ENCODE measurements at places on chromosomes 13 and 19.

DNA sequence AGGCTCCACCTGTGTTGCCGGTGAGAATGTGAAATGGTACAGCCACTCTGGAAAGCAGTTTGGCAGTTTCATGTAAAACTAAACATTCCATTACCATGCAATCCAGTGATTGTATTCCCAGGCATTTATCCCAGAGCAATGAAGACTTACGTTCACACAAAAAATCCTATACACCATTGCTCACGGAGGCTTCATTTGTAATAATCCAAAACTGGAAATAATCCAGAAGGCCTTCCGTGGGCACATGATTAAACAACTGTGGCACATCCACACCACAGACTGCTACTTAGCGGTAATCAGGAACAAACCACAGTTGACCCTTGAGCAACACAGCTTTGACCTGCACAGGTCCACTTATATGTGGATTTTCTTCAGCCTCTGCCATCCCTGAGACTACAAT lies 339.7 kb downstream of the MTUS2 start:
- DNase-seq, result no peak

GRCh38 chr19:58450856-58451357 lies 515 bp upstream of the ZNF324B start:
- DNase-seq, result no peak

GRCh38 chr13:36919833-36920615 lies at the start of gene SMAD9:
Gene SMAD9, minus strand, starts transcription at chr13:36920238. Its CDS starts 40,549 bp downstream, at chr13:36879689.
- DNase-seq, result no peak

DNA sequence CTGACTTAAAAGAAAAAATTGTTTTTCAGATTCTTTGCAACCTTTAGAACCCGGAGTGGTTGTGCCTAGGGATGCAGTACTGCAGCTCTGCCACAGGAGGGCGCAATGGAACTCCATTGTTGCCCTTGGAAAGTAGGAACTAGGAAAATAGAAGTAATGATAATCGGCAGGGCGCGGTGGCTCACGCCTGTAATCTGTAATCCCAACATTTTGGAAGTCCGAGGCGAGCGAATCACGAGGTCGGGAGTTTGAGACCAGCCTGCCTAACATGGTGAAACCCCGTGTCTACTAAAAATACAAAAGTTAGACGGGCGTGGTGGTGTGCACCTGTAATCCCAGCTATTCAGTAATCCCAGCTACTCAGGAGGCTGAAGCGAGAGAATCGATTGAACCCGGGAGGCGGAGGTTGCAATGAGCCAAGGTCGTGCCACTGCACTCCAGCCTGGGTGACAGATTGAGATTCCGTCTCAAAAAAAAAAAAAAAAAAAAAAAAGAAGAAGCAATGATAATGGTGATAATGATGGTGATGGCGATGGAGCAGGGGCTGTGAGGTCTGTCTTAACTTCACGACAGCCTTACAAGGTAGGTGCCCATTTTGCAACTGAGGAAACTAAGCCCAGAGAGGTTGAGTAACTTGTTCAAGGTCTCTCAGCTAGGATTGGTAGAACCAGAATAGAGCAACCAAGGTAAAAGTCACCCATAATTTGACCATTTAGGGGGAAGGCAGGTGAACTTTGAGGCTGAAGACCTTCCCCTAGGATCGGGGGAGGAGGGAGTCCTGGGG lies 5.5 kb upstream of the ADAMTS10 start:
- DNase-seq, result no peak

GRCh38 chr19:6232601-6233055 lies 47.1 kb downstream of the MLLT1 start:
- no peak for DNase-seq

GRCh38 chr13:65929436-65929835 lies 1300.7 kb downstream of the PCDH9 start:
- no peak for DNase-seq

- no peak for DNase-seq
Observed at GRCh38 chr13:29936051-29936813, 85.8 kb upstream of the UBL3 start.

DNA sequence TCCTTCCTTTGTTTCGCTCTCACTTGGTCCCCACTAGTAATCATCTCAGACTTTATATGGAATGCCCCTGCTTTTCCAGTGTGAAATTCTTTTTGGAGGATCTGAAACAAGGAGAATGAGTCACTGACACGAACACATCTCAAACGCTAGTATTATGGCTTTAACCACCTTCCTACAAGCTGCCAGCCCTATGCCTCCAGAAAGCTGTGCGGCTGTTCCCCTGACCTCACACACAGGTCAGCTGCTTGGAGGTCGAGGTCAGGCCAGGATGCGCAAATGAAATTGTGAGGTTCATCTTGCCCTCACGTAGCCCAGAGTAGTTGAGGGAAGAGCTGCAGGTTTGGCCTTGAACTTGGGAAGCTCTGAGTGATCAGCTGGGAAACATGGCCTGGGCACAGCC lies 449.8 kb downstream of the FGF9 start:
- no peak for DNase-seq

DNA sequence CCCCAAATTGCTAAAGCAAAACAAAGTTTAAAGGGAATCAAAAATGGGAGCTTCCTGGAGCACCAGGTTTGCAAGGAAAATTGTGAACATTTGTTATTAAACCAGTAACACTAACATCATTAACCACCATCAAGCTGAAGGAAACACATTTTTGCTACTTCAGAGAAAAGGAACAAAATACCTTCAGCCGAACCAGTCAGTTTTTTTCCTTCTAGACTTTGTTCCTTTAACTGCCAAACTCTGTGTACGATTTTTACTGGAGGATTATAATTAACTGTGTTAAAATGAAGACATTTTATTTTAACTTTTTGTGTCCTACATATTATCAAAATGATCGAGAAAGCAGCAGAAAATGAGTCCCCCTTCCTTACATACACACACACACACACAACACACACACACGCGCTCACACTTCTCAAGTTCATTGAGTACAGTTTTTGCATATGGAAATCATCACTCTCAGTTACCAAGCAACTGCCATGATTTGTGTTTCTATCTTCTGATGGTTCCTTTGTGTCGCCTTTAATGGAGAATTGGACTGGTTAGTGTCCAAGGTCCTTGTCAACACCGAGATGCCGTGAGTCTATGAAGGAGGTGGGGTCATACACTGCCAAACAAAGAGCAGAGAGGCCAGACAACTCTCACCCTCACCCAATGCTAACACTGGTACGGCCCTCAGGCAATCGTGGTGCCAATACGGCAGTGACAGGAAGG lies 9.8 kb upstream of the SERP2 start:
- no peak for DNase-seq

DNA sequence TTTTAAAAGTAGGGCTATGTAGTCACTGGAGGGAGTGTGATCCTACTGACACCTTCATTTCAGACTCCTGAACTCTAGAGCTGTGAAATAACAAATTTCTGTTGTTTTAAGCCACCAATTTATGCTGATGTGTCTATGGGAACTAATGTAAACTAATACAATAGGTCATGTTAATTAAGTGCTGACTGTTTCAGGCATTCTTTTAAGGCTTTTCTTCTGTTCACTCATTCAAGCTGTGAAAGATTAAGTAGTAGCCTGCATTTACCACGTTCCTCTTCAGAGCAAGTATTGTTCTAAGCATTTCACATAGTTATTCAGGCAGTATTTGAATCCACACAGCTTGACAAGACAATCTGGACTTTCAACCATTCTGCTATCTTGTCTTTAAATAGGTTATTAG lies 1135.0 kb downstream of the SLITRK1 start:
- DNase-seq, result no peak
